ENCODE measurements at places on chromosomes 7 and 10.

GRCh38 chr10:123229927-123230630 lies 75.9 kb downstream of the BUB3 start:
- DNase-seq: no peak

- DNase-seq: no peak
Measured at GRCh38 chr10:113572520-113573290, 19.9 kb downstream of the HABP2 start.

- DNase-seq: peak; percentile 25
Measured at GRCh38 chr10:101354328-101355071, 535 bp downstream of the BTRC start.

DNA sequence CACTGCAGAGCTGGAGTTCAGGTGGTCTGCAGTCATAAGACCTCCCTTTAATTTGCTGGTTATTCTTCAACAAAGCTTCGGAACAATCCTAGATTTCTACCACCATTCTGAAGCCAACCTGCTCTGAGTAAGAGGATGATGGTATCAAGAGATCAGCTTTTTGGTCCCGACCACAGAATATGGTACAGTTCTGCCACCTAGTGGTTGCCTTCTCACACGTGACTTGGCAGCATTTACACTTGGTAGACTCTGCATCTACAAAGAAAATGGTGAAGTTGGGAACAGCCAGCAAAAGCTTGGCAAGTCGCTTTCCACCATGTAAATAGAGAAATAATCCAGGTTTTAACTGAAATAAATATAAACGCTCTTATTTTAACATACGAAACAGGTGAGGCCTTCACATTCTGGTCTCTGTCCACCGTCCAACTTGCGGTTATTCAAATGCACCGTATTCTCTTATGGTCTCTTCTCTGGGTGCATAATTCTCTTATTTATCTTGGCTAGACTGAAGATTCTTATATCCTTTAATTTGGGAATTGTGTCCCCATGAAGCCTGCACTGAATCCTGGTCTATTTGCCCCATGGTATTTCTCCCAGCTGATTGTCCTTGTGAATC lies 173.9 kb upstream of the GRM3 start:
- no peak for DNase-seq

- DNase-seq: no peak
Measured at GRCh38 chr7:6606866-6607583, 8.4 kb upstream of the ZNF853 start.

GRCh38 chr7:114413761-114414155 lies 857 bp upstream of the FOXP2 start:
- no peak for DNase-seq

DNA sequence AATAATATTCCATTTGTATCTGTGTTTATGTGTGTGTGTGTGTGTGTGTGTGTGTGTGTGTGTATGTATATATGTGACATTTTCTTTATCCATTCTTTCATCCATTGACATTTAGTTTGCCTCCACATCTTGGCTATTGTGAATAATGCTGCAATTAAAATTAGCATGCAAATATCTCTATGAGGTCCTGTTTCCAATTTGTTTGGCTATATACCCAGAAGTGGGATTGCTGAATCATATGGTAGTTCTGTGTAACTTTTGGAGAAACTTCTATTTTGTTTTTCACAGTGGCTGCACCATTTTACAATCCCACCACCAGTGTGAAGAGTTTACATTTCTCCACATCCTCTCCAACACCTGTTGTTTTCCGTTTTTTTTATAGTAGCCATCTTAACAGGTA lies 53.1 kb downstream of the CH25H start:
- DNase-seq: no peak

- DNase-seq: no peak
Measured at GRCh38 chr10:99460070-99460469, 29.6 kb upstream of the GOT1 start.

Data from stimulated activated CD4-positive, alpha-beta T cell treated with anti-CD3 and anti-CD28 coated beads, TNF-alpha, amount 100 ng/mL, for 1 hour (primary cell).